ENCODE measurements at places on chromosomes 4 and X. TPM values are rescaled to one million over a fixed set of nuclear protein-coding genes. Genes with fewer than 3 reads are reported as not detected.
A peak's percentile ranks its signal among the peaks of the same experiment; 100 is the strongest.

GRCh38 chr4:147968641-147969040 lies 236.8 kb downstream of the ARHGAP10 start:
- DNase-seq: no peak

- DNase-seq: no peak
These were observed 152.0 kb upstream of the FTHL17 start for GRCh38 chrX:31223817-31224216.

The UGT2B17 gene
- polyA plus RNA-seq: not detected

DNA sequence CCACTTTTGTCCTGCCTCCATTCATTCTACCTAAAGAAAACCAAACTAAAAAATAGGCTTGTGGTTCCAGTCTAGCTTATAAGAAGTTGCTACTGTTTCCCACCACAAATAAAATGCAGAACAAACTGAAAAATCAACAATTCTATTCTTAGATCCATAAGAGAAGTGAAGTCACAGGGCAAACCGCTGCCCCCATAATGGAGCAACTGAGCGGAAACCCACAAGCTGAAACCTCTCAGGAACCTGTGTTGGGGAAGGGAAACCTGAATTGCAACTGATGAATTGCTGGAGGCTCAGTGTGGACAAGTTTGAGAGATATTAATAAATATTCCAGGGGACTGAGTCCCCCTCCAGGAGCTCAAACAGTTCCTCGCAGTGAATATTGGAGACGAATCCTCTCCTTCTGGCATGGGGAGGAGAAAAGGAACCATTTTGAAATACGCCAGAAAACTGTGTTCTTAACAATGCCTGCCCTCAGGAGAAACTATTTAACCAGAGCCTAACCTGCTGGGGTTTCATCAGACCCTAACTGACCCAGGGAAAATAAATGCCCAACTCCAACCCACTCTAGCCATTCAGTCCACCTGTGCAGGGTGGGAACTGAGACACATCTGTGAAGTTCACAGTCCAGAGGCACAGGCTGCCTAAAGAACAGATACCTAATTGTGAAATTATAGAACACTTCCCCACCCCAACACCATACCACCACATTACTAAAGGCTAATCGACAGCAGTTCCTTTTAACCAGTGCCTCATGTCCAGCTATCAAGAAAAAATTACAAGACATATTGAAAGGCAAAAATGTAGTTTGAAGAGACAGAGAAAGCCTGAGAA lies 22.8 kb upstream of the SH3RF1 start:
- DNase-seq: no peak

DNA sequence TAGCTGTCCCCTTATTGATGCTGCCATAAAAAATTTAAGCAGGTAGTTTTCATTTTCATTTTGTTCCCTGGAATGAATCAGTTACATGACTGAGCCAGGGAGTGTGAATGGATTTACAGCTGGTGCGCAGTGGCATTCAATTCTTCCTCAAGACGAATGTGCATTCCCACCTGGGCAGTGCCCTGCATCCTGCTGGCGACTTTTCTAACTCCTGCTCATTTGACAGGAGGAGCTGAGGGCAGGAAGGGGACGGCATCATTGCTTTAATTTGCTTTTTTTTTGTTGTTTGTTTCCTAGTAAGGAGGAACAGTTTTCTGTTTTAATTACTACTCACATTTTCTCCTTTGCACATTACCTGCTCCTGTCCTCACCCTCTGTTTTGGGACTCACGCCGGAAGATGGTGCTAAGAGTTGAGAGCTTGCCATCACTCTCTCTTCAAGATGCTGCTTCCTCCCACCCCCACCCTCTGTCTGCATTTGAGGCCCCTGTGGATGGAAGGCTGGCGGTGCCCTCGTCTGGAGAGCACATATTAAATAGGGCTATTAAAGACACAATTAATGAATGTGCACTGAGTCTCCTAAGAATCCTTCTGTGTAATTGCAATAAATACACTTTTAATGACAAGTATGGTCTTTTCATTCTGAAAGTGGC lies 35.8 kb downstream of the PSAPL1 start:
- no peak for DNase-seq

GRCh38 chr4:157358439-157358838 lies 137.9 kb downstream of the GRIA2 start:
- no peak for DNase-seq

- DNase-seq: no peak
These were observed 841 bp downstream of the TBC1D19 start for GRCh38 chr4:26584725-26585124.

- DNase-seq: no peak
These were observed 62.7 kb downstream of the FGFBP1 start for GRCh38 chr4:15875663-15876460.

The CCNB3 gene
- polyA plus RNA-seq: 0.63 TPM

GRCh38 chr4:161172396-161173026 lies 991.3 kb downstream of the FSTL5 start:
- no peak for DNase-seq

- no peak for DNase-seq
These were observed 128.0 kb downstream of the CFAP299 start for GRCh38 chr4:80463509-80463908.

The ZNF674 gene
- 3.8 TPM for polyA plus RNA-seq

DNA sequence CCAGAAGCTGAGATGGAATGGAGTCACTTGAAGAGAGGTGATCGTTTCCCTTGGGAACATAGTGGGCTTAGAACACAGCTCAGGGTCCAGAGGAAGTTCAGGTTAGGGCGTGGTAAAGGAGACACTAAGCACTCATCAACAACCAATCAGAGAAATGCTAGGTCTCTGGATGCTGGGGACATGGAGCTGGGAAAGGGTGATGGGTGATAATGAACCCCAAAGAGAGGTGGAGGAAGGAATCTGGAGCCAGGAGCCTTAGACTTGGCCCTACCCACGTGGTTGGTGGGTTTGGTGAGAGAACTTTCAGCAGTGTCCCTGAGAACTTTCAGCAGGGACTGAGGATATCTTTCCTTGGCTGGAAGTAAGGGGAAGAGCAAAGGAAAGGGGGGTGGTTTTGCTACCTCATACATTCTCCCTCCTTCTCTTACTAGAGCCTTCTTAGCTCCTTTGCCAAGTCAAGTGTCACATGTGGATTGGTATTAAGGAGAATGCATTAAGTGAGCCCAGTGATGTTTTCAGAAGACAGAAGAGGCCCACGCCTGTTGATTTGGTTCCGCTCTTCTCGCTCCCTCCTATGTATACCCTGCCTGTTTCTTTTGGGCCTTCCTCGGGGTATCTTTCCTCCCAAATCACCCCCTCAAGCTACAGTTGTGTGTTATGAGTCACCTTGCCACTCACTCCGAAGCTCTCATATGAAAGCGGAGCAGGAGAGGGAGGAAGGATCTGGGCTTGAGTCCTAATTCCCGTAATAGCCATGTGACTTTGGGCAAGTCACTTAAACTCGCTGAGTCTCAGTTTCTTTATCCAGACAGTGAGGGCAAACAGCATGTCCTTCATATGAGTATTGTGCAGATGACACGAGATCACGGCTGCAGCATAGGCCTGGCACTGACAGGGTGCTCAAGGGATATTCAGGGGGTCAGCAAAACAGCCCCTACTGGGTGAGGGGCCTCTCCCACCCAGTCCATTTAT lies 63.1 kb downstream of the TSC22D3 start:
- DNase-seq: no peak

DNA sequence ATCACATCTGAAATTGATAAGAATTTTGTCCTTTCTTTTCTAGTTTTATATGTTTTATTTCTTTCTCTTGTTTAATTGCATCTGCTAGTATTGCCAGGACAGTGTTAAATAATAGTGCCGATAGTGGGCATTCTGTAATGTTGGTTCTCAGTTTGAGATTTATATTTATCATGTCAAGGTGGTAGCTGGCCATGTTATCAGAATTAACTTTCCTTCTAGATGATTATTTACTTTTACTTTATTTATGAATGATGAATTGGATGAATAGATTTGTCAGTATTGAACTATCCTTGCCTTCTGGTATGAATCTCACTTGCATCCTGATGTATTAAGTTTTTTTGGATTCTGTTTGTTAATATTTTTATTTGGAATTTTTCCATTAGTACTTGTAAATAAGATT lies 42.7 kb downstream of the METAP1 start:
- no peak for DNase-seq

GRCh38 chr4:87734936-87735335 lies 64.4 kb upstream of the IBSP start:
- DNase-seq: no peak

The HSD17B13 gene
- not detected for polyA plus RNA-seq

The SATL1 gene
- not detected for polyA plus RNA-seq

DNA sequence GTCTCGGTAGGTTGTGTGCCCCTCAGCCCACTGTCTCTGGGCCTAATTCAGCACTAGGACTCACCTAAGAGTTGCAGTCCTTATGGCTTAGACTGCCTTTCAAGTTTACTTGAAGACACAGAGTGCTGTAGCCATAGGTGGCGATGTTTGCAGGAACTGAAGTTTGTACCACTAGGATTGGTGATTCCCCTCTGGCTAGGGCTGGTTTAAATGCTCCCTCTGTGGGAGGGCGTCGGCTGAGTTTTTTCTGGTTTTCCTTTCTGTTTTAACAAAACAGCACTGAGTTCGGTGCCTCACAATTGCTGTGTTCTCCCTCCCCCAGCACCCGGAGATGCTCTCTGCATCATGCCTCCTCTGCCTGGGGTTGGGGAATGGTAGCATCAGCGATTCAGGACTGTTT lies 480.9 kb downstream of the PCDH11X start:
- no peak for DNase-seq

DNA sequence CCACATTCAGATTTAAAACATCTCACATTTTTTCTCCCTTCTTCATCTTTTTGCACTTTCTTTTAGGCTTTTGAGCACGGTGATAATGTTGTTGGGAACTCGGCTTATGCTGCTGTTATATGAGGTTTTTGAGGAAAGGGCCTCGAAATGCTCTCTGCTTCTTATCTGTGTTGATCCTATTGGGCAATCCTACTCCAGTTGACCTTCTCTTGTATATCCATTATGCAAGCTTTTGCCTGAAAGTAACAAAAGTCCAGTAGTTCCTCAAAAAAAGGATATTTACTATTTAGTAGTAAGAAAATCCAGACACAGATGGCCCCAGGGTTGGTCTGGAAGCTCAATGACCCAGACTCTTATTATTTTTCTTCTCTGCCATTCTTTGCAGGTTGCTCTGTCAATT lies 57.7 kb upstream of the SPANXB1 start:
- no peak for DNase-seq

The DMD gene
- 104 TPM for polyA plus RNA-seq

- DNase-seq: peak; percentile 5
These were observed 105.8 kb upstream of the MAGEB18 start for GRCh38 chrX:26032111-26032912.

GRCh38 chrX:39204945-39205344 lies 403.7 kb downstream of the MID1IP1 start:
- DNase-seq: no peak

GRCh38 chr4:165177725-165178666 lies 29.4 kb upstream of the KLHL2 start:
- DNase-seq: no peak

DNA sequence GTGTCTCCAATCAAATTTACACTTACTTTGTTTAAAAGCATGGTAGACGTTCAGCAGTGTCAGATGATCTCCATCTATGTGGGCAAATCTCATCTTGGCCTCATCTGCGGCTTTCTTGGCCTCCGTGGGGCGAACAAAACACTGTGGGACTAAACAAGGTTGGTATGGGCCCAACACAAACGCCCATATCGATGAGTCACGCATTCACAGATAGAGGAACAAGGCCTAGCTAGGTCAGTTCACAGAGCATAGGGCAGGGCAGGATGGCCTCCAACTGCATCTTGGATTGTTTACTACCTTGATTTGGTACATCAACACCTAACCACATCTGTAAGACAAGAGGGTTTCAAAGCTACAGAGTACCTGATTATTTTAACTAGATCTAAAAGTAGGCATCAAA lies 47.3 kb downstream of the DHX15 start:
- DNase-seq: no peak

The MAGEA1 gene
- not detected for polyA plus RNA-seq

- no peak for DNase-seq
These were observed 41.5 kb upstream of the FAT1 start for GRCh38 chr4:186765138-186765537.

DNA sequence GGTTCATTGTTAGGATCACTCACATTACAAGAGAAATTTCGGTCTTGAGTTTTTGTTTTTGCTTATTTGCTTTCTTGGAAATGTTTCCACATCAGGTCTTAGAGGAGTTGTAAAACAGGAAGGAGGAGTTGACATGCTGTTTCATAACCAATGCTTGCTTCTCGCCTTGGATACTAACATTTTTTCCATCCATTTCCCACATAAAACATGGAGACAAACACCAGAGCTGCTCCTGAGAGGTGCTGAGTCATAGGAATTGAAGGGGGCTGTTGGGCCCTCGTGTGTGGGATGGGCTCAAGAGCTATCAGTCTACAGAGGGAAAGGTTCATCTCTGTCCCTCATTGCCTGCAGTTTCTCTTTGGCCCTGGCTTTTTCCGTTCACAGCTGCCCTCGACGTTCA lies 29.9 kb downstream of the TBL1X start:
- peak; percentile 30 for DNase-seq

DNA sequence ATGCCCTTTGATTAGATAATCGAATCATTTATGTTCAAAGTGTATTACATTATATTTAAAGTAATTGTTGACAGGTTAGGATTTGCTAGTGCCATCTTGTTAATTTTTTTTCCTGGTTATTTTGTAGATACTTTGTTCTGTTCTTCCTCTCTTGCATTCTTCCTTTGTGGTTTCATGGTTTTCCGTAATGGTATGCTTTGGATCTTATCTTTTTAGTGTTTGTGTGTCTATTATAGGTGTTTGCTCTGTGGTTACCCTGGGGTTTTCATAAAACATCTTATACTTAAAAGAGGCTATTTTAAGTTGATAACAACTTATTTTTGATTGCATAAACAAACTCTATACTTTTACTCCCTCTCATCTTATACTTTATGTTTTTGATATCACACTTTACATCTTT lies 108.2 kb upstream of the SRD5A3 start:
- DNase-seq: no peak
